ENCODE measurements at places on chromosomes 2 and 18. TPM values are rescaled to one million over a fixed set of nuclear protein-coding genes. Genes with fewer than 3 reads are reported as not detected.

Gene ABCG8
- not detected for total RNA-seq

Gene PLGLB1
- 1.1 TPM for total RNA-seq

Gene GKN1
- total RNA-seq = not detected

Gene ANAPC1
- 36.1 TPM for total RNA-seq

Gene MALL
- total RNA-seq = 4.7 TPM

Gene BCL11A
- total RNA-seq = 0.67 TPM

Gene TUBA4A
- total RNA-seq = 1.5 TPM

Gene SCG2
- 7.3 TPM for total RNA-seq

Gene TXNDC9
- total RNA-seq = 74.0 TPM

Gene AQP12B
- not detected for total RNA-seq

Gene ERMN
- total RNA-seq = not detected

Gene INHA
- total RNA-seq = not detected

Gene NLRC4
- total RNA-seq = not detected

Gene C18orf32
- total RNA-seq = 12.3 TPM

Gene STK16
- 42.3 TPM for total RNA-seq

Gene IL36G
- not detected for total RNA-seq

Gene CFAP65
- total RNA-seq = under 0.01 TPM

Gene SCYGR7
- not detected for total RNA-seq

Gene LRRC30
- not detected for total RNA-seq

Gene AOX1
- 3.4 TPM for total RNA-seq

Gene SULT1C2
- 2.6 TPM for total RNA-seq

Gene TRAPPC12
- total RNA-seq = 65.1 TPM

Gene MYO7B
- total RNA-seq = under 0.01 TPM

Gene PAIP2B
- total RNA-seq = 0.33 TPM

Gene IFIH1
- 106 TPM for total RNA-seq
